ENCODE measurements at places on chromosomes 6 and 20. TPM values are rescaled to one million over a fixed set of nuclear protein-coding genes. Genes with fewer than 3 reads are reported as not detected.

- no peak for DNase-seq
Observed at GRCh38 chr20:22949331-22950109, 85.6 kb upstream of the SSTR4 start.

GRCh38 chr20:4811661-4812181 is 90.0 kb downstream of the PRND start:
- peak; percentile 67 for DNase-seq

- no peak for DNase-seq
Observed at GRCh38 chr20:14069796-14070195, 74.5 kb downstream of the MACROD2 start.

DNA sequence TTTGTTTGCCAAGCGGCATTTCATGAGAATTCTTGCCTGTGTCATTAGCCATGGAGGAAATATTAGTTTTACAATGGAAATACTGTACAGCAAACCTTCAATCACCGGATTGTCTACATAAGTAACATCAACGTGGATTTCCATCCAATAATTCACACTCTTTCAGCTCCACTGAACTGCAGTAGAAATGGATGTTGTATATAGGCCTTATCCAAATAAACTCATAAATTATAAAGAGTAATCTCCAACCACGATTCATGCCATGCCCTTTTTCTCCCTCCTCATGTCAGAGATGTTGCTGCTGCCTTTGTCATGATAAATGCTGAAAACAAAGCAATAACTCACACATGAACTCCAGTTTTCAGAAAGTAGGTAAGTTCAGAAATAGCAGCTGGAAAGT is 54.9 kb upstream of the EYS start:
- no peak for DNase-seq

DNA sequence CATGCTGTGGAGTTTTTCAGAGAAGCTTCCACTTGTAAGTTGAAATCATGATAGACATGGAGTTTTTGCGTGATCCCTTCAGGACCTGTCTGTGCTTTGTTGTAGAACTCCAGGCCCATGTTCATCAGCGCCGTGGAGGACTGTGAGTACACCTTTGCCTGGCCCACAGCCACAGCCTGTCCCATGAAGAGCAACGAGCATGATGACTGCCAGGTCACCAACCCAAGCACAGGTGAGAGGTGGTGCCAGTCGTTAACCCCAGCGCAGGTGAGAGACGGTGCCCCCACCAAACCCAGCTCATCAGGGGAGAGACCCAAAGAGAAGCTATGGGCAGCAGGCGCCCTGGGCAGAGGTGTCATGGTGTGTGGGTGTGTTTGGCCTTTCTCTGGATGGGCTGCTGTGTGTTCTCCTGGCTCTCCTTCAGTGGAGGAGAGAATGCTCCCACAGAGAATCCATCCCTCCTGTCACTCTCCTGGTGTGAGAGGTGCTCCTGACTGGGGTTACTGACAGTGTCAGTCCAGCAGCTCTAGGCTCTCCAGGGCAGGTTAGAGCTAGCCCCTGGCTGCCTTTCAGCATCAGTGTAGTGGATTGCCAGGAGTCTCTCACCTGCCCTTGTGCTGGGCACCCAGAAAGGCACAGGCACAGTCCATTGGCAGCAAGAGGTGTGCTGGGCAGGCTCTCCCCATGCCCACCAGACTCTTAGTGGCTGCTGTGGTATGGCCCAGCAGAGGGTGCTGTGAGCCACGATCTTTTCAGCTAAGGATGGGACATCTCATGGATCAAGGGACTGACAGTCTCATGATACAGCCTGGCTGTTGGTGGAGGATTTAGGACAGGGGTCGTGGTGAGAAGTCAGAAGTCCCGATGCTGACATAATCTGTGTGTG is 49.6 kb upstream of the SLC22A1 start:
- DNase-seq, result no peak

DNA sequence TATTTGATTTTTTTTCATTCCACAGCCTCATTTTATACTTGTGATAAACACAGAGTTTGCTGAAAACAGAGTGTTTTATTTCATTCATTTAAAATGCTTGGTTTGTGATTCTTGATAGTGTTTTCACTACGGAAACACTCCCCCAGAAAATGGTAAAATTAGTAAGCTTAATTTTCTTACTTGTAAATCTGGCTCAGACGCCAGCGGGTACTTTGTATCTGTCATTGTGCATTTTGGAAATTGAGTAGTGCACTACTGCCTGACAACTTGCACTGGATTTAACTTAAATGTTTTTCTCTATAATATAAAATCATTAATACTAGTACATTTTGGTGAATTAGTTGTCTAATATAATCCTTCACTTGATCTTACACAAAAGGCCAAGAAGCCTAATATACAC is 37.0 kb upstream of the HINT3 start:
- no peak for DNase-seq

The SLC22A2 gene
- total RNA-seq, result not detected

- DNase-seq, result no peak
Observed at GRCh38 chr20:22465622-22466446, 118.5 kb downstream of the FOXA2 start.

The SLC12A5 gene
- total RNA-seq, result not detected

The BCAS1 gene
- not detected for total RNA-seq

- no peak for DNase-seq
Observed at GRCh38 chr6:169844946-169845345, 93.5 kb downstream of the ERMARD start.

- peak; percentile 29 for DNase-seq
Observed at GRCh38 chr6:39137245-39137644, 22.3 kb upstream of the SAYSD1 start.

DNA sequence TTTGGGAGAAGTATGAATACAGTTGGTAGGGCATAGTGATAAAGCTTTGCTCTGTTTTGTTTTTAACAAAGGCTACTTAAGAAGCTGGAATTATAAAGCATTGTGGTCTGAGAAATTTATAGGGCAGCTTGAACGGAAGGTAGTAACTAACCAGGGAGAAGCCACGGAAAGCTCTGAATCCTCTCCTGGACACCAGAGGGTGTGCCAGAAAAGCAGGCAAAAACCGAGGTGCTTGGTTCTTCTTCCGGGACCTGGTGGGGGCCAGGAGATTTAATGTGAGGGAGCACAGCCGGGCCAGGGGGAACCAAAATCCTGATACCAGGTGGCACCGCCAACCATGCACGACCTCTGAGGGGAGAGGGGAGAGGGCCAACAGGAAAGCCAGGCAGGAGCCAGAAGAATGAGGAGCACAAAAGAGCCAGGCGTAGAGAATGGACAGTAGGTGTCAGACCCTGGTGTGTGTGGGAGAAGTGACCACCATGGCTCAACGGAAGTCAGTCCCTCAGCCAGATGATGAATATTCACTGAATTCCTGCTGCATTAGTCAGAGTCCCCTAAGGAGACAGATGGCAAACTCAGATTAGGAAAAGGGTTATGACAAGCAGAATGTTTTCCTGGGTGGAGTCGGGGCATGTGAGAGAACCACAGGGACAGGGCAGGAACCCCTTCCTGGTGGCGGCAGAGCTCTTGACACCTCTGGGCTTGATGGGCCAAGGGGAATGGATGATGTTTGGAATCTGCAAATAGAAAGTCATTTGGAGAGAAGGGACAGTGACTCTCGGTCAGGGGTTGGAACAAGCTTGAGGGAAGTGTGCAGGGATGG is 262.3 kb downstream of the ZNF217 start:
- peak; percentile 6 for DNase-seq

All from heart right ventricle (tissue), 16 donors.